ENCODE measurements at places on chromosomes 11 and 22.

GRCh38 chr11:22640862-22641261 lies 15.2 kb upstream of the FANCF start:
- no peak for DNase-seq

DNA sequence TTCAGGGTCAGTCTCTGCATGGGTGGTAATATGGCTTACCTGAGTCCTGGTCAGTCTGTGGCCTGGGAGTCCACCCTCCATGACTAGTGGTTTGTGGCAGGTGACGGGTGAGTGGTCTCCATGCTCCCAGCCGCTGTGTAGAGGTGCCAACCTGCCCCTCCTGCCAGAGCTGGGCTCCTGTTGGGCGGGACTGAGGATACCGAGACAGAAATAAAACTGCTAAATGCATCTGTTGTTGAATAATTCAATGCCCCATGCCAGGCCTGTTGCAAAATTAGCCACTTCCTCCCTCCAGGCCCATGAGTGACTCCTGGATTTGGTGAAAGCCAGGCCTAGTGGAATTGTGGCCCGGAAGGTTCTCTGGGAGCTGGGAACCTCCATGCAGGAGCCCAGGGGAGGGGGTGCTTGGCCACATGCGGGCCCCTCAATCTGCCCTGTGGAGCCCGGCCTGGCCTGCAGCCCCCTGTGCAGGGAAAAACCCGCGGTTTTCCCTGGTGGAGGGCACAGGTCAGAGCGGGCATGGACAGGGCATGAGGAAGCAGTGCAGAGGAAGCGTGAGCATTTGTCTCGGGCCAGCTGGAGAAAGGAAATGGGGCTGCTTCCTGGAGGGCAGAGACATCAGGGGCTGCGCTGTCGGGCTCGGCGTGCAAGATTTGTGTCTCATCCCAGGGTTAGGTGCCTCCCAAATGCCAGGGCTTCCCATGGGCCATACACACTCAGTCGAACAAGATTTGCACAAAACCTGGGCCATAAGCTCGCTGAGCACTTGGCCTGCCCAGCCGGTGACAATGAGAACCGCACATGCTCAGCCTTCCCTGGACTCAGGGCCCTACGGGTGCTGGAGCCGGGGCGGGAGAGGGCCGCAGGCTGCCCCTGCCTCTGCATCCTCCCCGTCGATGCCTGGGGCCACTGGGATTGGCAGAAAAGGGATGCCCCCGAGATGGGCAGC lies 66.9 kb downstream of the KCNQ1 start:
- DNase-seq: no peak

GRCh38 chr11:17529844-17530185 lies 14.4 kb downstream of the USH1C start:
- no peak for DNase-seq

- no peak for DNase-seq
Observed at GRCh38 chr11:46363031-46363407, 15.8 kb downstream of the DGKZ start.

DNA sequence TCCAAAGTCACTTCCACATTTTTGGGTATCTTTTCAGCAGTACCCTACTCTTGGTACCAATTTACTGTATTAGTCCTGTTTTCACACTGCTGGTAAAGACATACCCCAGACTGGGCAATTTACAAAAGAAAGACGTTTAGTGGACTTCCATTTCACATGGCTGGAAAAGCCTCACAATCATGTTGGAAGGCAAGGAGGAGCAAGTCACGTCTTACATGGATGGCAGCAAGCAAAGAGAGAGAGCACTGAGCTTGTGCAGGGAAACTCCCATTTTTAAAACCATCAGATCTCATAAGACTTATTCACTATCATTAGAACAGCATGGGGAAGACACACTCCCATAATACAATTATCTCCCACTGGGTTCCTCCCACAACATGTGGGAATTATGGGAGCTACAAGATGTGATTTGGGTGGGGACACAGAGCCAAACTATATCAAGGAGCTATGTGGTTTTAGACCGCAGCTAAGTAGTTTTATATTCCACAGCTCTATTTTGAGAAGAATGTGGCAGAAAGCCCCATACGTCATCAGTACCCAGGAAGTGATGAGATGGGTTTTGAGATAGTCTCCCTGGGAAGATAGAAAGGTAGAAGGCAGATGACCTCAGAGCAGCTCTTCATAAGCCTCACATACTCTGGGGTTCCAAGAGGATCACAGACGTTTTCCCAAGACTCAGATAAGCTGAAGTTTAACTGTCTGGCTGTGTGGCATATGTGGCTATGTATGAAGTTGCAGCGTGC lies 96.3 kb downstream of the APIP start:
- peak; percentile 18 for DNase-seq

DNA sequence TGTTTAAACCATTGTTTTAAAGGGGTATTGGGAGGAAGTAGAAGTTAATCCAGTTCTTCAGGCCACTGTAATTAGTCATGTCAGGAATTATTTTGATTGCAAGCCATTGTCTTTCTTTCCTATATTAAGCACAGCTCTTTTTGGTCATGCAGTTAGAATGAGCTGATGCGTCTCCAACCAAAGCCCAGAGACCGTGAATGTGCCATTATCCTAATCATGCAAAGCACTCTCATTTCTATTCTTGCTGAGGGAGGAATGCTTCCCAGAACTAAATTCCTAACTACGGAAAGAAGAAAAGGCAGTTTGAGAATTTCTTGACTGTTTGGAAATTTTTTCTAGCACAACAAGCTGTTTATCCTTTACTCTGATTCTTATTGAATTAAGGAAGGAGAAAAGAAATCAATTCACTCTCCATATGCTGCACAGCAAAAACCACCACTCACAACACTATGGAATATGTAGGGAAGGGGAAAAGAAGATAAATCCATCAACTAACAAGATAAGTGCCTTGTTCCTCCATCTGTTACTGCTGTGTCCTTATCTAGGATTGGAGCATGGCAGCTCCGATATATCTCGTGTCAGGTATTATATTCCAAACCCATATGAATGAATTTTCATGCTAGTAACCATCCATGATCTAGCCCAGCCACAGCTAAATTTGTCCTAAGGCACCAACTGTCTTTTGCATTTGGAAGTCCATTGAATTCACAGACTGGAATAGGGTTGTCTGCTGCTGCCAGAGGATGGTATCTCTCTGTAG lies 70.8 kb downstream of the NTM start:
- DNase-seq: no peak

DNA sequence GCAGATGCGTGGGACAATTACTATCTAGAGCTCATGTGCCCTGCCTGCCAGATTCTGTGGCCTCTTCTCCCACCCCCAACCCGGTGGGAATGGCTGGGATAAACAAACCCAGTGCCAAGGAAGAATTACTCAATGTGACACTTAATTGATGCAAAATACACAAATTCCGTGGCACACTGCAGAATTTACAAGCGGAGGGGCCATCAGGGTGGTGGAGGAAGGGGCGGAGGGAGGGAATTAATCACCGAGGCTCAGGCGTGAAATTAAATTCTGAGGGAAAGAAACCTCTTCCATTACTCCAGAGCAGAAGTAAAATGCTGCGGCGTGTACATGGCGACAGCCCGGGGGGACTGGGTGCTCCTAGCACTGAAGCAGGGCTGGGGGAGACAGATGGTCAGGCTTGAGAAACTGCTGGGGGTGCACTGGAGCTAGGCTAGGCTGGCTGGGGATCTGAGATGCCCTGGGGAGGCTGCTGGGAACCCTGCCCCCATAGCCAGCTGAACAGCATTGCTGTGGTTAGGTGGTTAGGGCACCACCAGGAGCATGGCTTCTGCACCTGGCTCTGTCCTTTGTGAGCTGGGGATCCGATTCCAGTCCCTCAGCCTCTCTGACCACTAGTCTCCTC lies 200.6 kb downstream of the CEP164 start:
- no peak for DNase-seq

DNA sequence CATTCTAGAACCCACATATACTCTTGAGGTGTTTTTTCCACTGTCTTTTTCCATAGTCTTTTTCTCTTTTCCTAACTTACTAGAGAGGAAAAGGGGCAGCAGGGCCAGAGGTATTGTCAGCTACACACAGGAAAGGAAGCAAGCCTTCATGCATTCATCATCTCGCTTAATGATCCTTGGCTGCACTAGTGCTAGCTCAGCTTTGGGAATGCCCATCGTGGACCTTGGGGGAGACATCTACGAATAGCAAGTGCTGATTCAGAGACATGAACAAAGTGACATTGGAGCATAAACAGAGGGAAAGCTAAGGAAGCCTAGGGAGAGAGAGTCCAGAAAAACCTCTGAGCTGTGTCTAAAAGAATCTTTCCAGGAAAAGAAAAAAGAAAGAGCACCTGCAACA lies 466.3 kb upstream of the ARHGAP42 start:
- no peak for DNase-seq

DNA sequence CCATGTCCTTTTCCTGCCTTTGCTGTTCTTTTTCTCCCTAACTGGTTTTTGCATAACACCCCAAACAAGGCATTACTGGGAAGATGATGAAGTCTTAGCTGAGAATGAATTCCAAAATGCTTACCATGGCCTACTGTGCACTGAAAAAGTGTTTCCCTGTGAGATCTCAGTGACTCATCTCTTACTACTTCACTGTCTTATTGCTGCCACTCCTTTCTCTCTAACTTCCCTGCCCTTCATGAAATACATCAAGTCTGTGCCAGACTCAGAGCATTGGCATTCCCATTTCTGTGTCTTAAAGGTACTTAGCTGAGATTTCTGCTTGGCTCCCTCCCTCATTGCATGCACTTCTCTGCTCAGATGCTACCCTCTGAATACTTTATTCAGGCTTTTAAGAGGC lies 49.1 kb upstream of the MUC15 start:
- DNase-seq: no peak

DNA sequence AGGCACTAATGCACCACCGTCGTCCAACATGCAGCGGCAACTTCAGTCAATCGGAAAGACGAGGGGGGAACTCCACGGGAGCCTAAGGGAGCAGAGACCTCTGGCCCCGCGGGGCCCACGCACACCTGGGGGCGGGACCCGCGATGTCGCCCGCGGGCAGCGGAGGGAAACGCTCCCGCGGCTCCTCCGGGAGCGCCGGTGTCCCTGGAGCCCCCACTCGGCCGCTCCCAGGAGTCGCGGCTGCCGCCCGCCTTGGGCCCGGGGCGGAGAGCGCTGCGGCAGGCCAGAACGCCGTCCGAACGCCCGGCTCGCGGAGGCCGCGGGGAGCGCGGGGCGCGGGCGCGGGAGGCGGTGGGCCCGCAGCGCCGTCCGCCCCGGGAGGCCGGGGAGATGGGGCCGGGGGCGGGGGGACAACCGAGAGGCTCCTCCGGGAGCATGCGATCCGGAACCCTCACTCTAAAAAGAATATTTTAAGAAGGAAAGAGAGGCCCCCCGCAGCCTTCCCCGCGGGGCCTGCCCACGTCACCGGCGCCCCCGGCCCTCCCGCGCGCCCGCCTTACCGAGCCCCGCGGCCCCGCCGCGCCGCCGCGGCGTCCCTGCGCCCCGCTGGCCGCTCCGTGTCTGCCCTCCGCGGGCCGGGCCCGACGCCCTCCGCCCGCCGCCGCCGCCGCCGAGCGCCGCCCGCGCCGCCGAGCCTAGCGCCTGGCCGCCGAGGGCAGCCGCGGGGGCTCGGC lies 86.6 kb upstream of the ARHGAP32 start:
- DNase-seq: peak; percentile 4

- peak; percentile 23 for DNase-seq
Observed at GRCh38 chr11:59172345-59173079, 580 bp downstream of the DTX4 start.

GRCh38 chr11:73812234-73812633 lies 24.6 kb downstream of the MRPL48 start:
- no peak for DNase-seq

DNA sequence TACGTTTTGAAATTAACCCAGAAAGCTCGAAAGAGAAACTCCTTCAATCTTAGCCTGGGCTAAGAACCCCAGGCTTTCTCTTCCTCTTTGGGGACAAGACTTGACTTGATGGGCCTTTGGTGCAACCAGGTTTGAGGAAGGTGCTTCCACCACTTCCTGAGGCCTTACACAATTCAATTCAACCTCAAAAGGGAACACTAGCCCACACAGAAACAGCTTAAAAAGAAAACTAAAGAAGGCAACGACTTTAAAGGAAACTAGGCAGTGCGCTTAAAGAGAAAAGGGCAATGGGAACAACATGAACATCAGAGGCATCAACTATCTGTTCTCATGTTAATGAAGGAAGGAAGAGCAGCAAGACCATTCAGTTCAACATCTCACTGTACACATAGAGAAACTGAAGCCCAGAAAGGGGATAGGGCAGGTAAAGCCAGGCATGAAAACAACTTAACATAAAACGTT lies 24.8 kb downstream of the PAK1 start:
- peak; percentile 3 for DNase-seq

- no peak for DNase-seq
Observed at GRCh38 chr22:49527611-49528419, 299.9 kb downstream of the BRD1 start.

- DNase-seq: no peak
Observed at GRCh38 chr11:69926376-69927050, 107.3 kb upstream of the FGF3 start.

GRCh38 chr11:125091247-125091876 lies 20.1 kb downstream of the TMEM218 start:
- peak; percentile 11 for DNase-seq

DNA sequence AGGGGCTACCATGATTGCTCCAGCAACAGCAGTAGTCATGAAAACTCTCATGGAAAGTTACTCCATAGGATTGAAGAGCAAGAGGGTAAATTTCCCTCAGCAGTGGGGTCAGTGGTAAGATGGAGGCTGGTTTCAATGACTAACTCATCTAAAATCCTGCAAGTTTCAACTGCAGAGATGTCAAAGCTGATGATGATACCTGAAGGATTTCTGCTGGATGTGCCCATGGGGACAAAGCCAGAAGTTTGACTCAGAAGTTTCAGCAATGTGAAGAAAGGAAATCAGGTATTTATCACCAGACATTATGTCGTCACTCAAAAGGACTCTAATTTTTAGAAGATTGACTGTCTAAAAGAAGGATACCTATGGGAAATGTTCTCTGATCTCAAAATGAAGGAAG lies 29.1 kb downstream of the RAB38 start:
- no peak for DNase-seq

DNA sequence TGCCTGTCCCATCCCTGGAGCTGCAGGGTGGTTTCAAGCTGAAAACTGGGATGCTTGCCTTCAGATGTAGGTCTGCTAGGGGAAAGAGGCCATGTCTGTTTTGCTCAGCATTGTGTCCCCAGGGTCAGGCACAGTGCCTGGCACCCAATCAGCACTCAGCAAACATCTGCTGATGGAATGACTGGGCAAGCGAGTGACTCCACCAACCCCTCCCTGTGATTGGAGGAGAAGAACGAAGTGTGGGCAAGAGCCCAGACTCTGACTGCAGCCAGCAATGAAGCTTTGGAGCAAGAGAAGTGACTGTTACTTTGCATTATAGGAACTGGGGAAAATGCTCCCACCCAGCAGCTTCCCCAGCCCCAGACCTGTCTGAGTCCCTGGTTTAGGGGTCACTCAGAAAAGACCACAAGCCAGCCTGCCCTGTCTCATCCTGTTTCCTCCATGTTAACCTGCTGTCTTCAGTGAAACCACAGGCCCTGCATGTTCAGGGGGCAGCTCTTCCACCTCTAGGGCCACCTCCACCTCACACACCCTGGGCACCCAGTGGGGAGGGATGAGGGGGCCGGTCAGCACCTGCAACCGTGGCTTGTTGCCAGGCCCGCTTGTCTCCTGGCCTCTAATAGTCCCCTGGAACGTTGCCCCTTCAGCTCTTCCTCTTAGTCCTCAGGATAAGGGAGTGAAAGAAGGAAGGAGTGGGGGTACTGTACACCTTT lies 147.4 kb downstream of the TRIM29 start:
- DNase-seq: no peak

GRCh38 chr11:14520747-14521151 lies 563 bp upstream of the PSMA1 start:
- DNase-seq: no peak

GRCh38 chr11:17859552-17859951 lies 125.0 kb downstream of the KCNC1 start:
- DNase-seq: no peak

GRCh38 chr11:128936606-128937251 lies 5.9 kb downstream of the TP53AIP1 start:
- DNase-seq: no peak

GRCh38 chr11:44286268-44286880 lies 23.6 kb downstream of the ALX4 start:
- peak; percentile 48 for DNase-seq

All from CD4-positive, alpha-beta T cell treated with Interleukin-12 subunit alpha and Interleukin-12 subunit beta, for 1 hour (primary cell).